ENCODE measurements at places on chromosomes 3 and 15. TPM values are rescaled to one million over a fixed set of nuclear protein-coding genes. Genes with fewer than 3 reads are reported as not detected.

Gene SUSD5
- total RNA-seq: 0.07 TPM

Gene TLR9
- not detected for total RNA-seq

Gene TPRG1
- 0.42 TPM for total RNA-seq

Gene GOLGA6L4
- 0.46 TPM for total RNA-seq

Gene GOLGA8T
- total RNA-seq: 0.10 TPM

Gene GABRB3
- 0.60 TPM for total RNA-seq

Gene LIPC
- total RNA-seq: not detected

Gene TRPM1
- total RNA-seq: not detected

Gene LDHAL6B
- not detected for total RNA-seq

Gene ZIC4
- total RNA-seq: not detected

Gene C2CD4A
- total RNA-seq: not detected

Gene CTXN2
- total RNA-seq: not detected

Gene CPEB1
- total RNA-seq: not detected

Gene DNASE1L3
- total RNA-seq: not detected

Gene CCR1
- not detected for total RNA-seq

Gene CDV3
- total RNA-seq: 202 TPM

Gene TM4SF18
- not detected for total RNA-seq

Gene TMOD3
- total RNA-seq: 120 TPM

Gene SERINC4
- total RNA-seq: 0.04 TPM

Gene XIRP1
- total RNA-seq: not detected

Gene SLC33A1
- 39.5 TPM for total RNA-seq

Gene VGLL3
- 1.8 TPM for total RNA-seq

All from foreskin keratinocyte (primary cell).